Kidney epithelial cell (primary cell): ENCODE measurements at places on chromosomes 1 and 21.
A peak's percentile ranks its signal among the peaks of the same experiment; 100 is the strongest.

GRCh38 chr1:180230791-180231505 is 884 bp downstream of the LHX4 start:
- DNase-seq, result no peak

GRCh38 chr1:151882466-151882865 is 26.8 kb downstream of the THEM4 start:
- no peak for DNase-seq

GRCh38 chr1:59815892-59816291 is 1.1 kb downstream of the HOOK1 start:
- DNase-seq, result no peak

GRCh38 chr1:4743978-4744750 is 89.8 kb downstream of the AJAP1 start:
- no peak for DNase-seq

GRCh38 chr1:207364614-207365013 is 43.1 kb downstream of the CD55 start:
- no peak for DNase-seq

DNA sequence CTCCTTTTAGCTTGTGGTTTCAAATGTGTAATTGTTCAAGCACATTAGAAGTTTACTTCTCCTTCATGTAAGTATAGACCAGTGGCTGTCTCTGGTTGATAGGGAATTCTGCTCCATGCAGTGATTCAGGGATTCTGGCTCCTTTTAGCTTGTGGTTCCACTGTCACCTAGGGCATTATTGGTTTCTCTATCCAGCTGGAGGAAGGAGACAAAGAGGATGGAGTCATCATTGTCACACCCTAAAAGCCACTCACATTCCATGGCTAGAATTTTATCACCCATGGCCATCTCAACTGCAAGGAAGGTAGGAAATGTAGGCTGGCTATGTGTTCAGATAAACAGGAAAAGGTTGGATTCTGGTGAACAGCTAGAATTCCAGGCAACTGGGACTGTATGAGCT is 131.2 kb downstream of the URB2 start:
- DNase-seq, result no peak

DNA sequence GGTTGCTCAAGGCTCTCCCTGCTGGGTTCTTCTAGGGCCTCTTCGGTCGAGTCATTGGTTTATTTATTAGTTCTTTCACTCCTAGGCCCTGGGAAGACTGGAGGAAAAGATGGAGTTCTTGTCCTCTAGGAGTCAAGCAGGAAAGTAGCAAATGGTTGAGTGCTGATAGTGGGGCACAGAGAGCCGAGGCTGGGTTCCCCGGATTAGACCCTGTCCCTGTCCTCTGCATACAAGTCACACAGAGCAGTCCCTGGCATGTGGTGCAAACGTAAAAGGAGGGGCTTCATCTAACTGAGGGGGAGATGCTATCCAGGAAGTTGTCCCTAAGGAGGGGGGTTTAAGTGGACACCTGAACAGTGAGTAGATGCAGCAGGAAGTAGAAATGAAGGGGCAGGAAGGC is 19.2 kb upstream of the KCNE2 start:
- DNase-seq, result no peak

DNA sequence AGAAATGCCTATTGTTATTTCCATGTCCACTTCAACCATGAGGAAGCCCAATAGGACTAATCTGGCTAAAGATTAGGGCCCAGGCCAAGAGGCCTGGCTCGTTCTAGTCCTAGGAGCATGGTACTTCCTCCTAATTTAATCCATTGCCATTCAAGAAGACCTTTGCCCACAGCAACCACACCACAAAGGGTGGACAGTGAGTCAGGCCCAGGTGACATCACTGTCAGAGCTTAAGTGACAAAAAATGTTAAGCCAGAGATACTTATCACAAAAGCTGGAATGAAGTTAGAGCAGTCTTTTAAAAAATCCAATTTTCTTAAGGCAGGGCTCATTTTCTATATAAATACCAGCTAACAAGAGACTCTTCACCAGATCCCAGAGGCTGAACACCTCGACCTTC is at the start of gene SPRR3:
Gene SPRR3 (plus strand): TSS at position 368 of the 400 bp plus-strand sequence. CDS start 1,272 bp downstream, outside the sequence.
- DNase-seq, result no peak

DNA sequence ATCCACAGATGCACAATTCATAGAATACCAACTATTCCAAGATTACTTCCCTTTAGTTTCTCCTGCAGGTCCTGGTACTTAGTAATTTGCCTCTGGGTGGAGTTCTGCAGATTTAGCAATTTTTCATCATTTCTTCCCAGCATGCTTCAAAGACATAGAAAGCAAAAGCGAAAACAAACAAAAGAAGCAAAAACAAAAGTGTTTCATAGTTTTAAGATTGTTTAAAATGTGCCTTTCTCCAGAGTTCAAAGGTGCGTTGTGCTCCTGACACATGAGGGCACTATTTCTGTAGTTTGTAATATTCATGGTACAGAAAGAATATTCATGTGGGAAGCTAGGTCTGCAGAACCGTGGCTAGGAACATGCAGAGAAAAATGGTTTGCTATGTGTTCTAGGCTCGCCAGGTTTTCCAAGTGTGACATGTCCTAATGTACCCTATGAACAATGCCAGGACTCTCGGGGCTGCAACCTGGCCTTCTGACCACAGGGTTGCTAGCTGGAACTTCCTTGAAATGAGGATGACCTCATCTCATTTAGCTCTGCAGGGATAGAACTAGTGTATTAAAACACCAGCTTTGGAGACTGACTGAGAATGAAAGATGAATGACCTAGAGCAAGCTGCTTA is 30.0 kb upstream of the RCSD1 start:
- peak; percentile 7 for DNase-seq

DNA sequence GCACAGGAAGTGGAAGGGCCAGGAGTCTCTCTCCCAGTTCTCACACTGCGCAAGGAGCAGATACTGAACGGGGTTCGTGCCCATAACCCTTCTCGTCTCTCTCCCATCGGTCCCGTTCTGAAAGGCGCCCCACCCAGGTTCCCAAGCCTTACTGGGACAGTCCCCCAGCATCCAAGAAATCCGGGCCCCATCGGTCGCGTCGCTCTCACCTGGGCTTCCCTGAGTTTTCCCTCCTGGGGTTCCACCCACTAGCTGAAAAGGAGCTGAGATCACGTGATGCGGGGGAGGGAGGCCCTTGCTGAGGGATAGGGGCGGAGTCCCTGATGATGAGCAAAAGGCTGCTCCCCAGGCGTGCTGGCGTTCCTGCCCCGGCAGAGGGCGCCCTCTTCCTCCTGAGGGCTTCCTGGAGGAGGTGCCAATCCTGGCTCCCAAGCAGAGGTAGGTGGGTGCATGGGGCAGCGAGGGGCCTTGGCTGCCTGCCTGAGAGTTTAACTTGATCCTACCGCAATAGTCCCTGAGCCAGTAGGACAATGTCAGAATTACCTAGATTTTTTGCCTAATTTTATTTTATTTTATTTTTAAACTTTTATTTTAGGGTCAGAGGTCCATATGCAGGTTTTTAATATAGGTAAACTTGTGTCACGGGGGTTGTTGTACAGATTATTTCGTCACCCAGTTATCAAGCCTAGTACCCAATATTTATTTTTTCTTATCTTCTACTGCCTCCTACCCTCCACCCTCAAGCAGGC is at the start of gene SPOCD1:
Gene SPOCD1 (minus strand): TSS at position 271 of the 749 bp plus-strand sequence. CDS start 689 bp downstream, outside the sequence.
- DNase-seq, result peak; percentile 51

GRCh38 chr1:209406595-209406994 is 176.9 kb upstream of the CAMK1G start:
- no peak for DNase-seq

DNA sequence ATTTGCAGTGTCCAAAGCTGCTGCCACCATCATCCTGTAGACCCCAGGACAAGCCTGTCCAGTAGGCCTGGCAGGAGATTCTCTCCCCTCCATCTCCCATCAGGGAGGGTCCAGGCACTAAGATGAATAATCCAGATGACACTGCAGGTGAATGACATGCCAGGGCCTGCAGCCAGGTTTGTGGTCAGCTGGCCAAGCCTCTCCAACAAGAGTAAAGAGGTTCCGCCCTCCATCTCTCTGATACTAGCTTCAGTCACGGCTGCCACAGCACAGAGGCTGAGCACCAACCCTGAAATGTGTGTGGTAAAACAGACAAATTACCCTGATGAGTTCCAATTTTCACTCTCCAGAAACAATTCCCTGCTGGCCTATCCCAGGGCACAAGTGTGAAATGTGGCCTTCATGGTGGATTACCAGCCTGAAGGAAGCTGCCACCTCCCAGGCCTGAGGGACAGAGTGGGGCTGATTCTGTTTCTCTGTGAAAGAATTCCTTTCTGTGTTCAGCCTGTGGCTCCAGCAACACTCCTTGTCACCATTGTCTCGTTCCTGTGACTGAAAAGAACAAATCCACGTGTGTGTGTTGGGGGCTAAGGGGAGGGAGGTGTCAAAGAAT is 19.9 kb upstream of the LHX4 start:
- DNase-seq, result no peak

- no peak for DNase-seq
Measured at GRCh38 chr21:40684726-40685125, 162.2 kb downstream of the DSCAM start.

- DNase-seq, result no peak
Measured at GRCh38 chr1:184576822-184577221, 177.8 kb downstream of the EDEM3 start.

- DNase-seq, result no peak
Measured at GRCh38 chr1:17909634-17910033, 154.5 kb downstream of the ACTL8 start.

DNA sequence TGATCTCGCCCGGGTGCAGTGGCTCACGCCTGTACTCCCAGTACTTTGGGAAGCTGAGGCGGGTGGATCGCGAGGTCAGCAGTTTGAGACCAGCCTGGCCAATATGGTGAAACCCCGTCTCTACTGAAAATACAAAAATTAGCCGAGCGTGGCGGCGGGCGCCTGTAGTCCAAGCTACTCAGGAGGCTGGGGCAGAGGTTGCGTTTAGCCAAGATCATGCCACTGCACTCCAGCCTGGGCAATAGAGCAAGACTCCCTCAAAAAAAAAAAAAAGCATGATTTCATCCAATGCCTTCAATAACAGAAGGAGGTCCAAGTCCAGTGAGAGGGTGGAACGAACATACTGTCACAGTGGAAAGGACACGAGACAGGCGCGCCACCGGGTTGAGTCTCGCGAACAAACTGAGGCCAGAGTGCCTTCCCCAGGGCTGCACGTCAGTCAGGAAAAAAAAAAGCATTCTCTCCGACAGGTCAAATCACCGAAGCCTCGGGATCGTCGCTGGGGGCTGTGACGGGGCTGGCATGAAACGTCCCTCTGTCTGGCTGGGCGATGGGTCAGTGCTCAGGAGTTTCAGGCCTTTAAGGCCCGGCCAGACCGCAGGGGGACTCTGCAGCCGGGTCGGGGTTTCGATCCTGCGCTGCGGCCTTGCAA is 8.4 kb upstream of the CROCC start:
- no peak for DNase-seq
